ENCODE measurements at places on chromosomes 16 and 17.

DNA sequence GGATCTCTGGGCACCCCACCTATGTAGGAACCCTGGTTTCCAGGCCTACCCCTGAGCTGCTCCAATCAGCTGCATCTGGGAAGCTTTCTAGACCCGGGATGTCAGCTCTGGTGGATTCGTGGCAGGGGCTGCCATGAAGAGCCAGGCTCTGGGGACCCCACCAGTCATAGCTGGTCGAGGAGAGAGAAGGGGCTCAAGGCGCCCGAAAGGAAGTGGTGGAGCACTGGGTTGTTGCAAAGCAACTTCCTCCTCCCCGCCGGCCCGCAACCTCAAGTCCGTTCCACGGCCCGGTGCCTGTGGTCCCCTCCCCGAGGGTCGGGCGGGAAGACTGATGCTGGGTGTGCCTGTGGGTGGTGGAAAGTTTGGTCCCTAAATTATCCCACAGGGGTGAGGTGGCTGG, 10.2 kb downstream of the TBKBP1 start:
- DNase-seq, result peak; percentile 39

- no peak for DNase-seq
Observed at GRCh38 chr17:5759501-5759925, 175.2 kb upstream of the NLRP1 start.

GRCh38 chr17:3030096-3030495, 33.3 kb downstream of the OR1D5 start:
- no peak for DNase-seq

GRCh38 chr17:83200751-83201150, 121.3 kb downstream of the METRNL start:
- no peak for DNase-seq

DNA sequence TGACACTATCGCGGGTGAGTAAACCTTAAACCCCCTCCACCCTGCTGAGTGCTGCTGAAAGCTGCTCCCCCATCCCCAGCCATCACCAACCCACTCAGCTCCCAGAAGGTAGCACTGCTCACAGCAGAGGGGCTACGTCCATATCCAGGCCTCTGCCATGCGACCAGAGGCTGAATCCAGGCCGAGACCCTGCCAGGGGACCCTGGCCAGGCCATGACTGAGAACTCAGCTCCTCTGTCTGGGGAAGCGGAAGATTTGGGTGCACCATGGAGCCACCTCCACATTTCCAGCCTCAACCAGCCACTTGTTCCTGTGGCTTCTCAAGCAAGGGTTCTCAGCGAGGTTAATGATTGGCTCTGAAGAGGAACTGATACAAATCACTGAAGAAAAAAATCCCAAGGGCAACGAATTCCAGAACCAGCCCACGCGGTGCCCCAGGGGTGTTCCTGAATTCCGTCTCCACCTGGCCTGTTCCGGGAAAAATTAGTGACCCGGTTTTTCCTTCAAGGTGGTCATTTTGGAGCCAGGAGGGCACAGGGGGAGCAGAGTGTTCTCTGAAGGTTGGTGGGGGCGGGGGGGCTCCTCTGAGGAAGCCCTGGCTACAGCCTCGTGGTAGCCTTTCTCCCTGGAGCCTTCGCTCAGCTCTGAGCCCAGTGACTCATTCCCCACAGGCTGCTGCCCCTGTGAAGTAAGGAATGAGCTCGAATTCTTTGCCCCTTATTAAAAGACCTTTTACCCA, 9.3 kb upstream of the SLC16A5 start:
- no peak for DNase-seq

- DNase-seq, result peak; percentile 33
Observed at GRCh38 chr16:87491522-87492290, 1.1 kb downstream of the ZCCHC14 start.

- no peak for DNase-seq
Observed at GRCh38 chr16:2476741-2477140, 1.8 kb downstream of the TBC1D24 start.

GRCh38 chr17:31733326-31733725, 125.7 kb downstream of the COPRS start:
- no peak for DNase-seq

DNA sequence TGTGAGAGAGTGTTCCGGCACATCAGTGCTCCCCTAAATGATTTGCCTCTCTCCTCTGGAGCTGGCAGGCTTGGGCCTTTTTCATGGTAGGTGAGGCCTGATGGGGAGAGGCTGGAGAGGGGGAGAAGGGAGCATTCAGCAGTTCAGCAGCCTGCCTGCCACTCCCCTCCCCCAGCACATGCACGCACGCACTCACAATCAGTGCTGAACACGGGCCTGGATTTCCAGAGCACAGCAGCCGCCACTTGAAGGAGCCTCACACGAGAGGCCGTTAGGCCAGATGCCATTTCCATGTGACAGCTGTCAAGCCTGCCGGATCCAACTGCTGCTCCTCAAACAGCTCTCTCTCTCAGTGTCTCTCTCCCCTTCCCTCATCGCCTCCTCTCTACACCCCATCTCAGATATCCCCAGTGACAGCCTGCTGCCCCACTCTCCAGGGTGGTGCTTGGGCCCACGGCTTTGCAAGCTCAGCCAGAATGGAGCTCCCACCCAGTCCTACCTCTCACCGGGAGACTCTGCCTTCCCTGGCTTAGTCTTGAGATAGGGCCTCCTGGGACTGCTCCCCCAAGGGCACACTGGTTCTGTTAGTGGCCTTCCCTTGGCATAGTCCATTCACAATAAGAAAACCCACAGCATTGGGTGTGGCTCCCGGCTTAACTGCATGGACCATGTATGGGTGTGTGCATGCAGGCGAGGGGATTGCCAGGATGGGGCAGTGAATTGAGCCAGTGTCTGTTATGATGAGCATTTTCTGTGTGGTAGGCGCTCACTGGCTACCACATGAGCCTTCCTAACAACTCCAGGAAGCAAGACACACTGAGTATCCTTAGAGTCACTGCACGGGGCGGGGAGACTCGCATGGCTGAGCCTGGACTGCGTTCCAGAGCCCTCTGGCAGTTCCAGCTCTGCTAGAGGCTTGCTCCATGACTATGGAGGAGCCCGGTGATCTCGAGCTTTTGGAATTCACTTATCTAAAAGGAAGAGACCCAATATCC, 226.2 kb downstream of the CCDC182 start:
- peak; percentile 53 for DNase-seq

GRCh38 chr17:36720131-36720530, 118.7 kb downstream of the MRM1 start:
- peak; percentile 29 for DNase-seq

GRCh38 chr17:44604116-44604761, 47.0 kb downstream of the FZD2 start:
- no peak for DNase-seq

- peak; percentile 90 for DNase-seq
Observed at GRCh38 chr17:63834431-63835166, 7.1 kb upstream of the FTSJ3 start.

- DNase-seq, result no peak
Observed at GRCh38 chr16:66429290-66429962, 2.3 kb downstream of the BEAN1 start.

DNA sequence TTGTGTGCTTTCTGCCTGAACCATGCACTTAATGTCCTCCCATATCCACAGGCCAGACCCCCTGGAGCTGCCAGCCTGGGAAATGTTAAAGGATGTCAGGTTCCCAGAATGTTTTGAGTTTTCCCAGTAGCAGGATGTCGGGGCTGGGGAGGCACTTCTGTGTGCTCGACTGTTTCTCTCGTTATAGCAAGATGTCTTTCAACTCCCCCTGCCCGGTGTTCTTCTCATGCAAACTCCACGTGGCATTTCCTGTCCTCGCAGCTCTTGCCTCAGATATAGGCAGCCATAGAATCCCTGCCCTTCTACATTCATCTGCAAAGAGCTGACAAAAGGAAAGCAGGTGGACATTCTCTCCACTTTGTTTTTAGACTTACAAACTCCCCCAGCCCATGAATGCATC, 457.2 kb upstream of the CDH11 start:
- DNase-seq, result no peak

GRCh38 chr17:5405400-5405799, 14.1 kb downstream of the NUP88 start:
- DNase-seq, result no peak

- no peak for DNase-seq
Observed at GRCh38 chr16:77624085-77624484, 98.2 kb upstream of the NUDT7 start.

- no peak for DNase-seq
Observed at GRCh38 chr16:82732461-82732860, 105.7 kb downstream of the CDH13 start.

DNA sequence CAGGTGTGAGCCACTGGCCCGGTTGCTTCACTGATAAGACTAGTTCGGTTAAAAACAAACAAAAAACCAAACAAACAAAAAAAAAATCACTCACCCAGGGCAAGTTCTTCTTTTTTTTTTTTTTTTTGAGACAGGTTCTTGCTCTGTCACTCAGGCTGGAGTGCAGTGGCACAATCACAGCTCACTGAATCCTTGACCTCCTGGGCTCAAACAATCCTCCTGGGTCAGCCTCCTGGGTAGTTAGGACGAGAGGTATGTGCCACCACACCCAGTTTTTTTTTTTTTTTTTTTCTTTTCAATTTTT, 119.5 kb upstream of the CORO6 start:
- DNase-seq, result no peak

GRCh38 chr17:39926135-39926587, 1.2 kb downstream of the ORMDL3 start:
- no peak for DNase-seq

GRCh38 chr17:46991617-46992016, 12.6 kb upstream of the RPRML start:
- DNase-seq, result no peak

GRCh38 chr17:38584350-38584925, 21.3 kb downstream of the SRCIN1 start:
- DNase-seq, result peak; percentile 66
